ENCODE measurements at places on chromosomes 4 and X.

GRCh38 chr4:160450876-160451275 is 1348.0 kb downstream of the RAPGEF2 start:
- DNase-seq, result no peak

GRCh38 chr4:1505511-1506460 is 99.5 kb upstream of the NKX1-1 start:
- DNase-seq, result peak; percentile 27

- no peak for DNase-seq
Measured at GRCh38 chr4:83631066-83631465, 95.2 kb downstream of the GPAT3 start.

GRCh38 chr4:126955292-126956183 is 677.2 kb upstream of the INTU start:
- DNase-seq, result no peak

- DNase-seq, result no peak
Measured at GRCh38 chr4:107333518-107333917, 297.4 kb upstream of the DKK2 start.

DNA sequence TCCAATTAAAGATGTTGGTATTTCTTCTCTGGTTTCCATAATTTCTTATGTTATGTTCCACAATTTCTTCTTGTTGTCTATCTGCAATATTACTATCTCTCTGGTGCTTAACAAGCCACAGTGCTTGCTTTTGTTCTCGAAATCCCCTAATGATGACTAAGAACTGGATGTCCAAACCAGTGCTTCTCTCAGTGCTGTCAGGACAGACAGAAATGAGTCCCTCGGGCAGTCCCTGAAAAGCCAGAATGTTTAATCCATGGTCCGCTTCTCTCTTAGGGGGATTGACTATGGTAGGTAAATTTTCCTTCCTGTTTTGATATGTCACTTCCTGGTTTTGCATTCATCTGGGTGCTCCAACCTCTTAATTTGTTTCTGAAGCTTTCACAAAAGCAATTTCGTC is 321.6 kb upstream of the PCDH10 start:
- DNase-seq, result no peak

DNA sequence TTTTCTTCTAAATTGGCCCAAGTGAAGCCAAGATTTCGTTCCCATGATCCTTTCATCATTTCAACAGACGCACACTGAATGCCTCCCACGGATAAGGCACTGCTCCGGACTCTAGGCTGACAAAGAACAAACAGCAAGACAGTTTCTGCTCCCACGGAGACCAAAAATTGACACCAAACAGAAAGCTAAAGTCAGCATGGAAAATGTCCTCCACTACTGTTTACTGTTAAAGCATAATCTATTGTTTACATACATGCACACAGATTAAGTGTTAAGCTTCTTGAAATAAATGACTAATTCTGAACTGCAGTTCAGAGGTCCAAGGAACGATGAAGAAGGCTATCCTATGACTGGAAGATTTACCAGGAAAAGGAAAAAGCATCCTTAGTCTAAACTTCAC is 199.6 kb downstream of the AASDH start:
- DNase-seq, result no peak

DNA sequence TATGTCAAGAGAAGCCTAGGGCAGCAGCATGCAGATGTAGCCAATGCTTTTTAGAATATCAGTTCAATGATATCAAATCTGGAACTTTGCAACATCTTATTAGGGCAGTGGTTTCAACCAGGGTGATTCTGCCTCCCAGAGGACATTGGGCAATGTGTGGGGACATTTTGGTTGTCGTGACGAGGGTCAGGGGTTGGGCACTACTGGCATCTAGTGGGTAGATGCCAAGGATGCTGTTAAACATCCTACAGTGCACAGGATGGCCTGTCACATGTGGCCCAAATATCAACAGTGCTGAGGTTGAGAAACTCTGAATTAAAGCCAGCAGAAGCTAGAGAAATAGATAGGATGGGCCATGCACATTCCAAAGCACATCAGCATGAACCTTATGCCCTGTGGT is 152.3 kb downstream of the AMELX start:
- no peak for DNase-seq

- DNase-seq, result no peak
Measured at GRCh38 chr4:138706201-138706600, 309.4 kb upstream of the NOCT start.

- no peak for DNase-seq
Measured at GRCh38 chr4:84879651-84880200, 86.8 kb downstream of the WDFY3 start.

DNA sequence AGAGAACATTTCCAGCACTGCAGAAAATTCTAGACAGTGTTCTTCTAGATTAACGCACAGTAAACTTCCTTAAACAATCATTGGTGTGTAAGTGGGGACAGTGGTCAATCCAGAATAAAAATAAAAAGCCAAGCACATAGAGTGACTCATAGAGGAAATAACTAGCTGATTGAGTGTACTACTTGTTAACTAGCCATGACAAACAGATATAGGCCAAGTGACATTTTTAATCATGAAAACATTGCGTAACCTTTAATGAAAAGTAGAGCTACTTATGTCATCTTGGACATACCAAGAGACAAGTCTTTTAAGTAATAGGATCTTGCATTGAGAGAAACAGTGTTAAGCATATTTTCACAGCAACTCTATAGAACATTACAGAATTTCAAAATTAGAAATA is 233.9 kb upstream of the MAB21L2 start:
- DNase-seq, result no peak

- DNase-seq, result no peak
Measured at GRCh38 chr4:172996571-172997216, 171.9 kb upstream of the GALNT7 start.

DNA sequence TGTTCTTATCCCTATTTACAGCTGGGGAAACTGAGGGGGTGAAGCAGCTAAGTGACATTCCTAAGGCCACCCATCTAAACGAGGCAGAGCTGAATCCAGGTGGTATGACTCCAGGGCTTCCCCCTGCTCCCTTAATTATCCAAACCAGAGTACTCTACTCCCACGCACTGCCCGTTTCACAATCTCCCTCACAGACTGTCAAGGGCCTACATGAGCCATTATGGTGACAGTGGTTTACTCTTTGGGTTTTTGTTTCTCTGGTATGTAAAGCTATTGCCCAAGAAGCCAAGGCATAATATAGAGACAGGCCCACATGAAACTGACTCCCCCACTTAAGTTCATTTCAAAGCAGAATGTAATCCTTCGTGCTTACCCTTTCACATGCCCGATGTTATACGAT is 95.1 kb downstream of the NHS start:
- DNase-seq, result no peak

DNA sequence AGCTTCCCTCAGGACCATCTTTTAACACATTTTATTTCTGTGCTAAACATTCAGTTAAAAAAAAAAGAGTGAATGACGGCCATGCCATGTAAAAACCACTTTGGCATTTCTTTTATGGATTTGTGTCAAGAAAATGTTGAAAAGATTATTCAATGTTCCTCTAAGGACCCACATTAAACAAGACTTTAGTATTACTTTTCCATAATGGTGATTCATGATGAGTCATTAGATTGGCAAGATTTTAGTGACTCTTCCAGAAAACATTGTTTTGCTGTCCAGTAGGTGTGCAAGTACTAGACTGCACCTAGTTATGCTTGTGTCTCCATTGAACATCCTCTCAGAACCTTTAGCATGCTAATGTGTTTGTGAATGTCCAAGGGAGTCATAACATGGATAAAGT is 748.6 kb downstream of the STPG2 start:
- no peak for DNase-seq

DNA sequence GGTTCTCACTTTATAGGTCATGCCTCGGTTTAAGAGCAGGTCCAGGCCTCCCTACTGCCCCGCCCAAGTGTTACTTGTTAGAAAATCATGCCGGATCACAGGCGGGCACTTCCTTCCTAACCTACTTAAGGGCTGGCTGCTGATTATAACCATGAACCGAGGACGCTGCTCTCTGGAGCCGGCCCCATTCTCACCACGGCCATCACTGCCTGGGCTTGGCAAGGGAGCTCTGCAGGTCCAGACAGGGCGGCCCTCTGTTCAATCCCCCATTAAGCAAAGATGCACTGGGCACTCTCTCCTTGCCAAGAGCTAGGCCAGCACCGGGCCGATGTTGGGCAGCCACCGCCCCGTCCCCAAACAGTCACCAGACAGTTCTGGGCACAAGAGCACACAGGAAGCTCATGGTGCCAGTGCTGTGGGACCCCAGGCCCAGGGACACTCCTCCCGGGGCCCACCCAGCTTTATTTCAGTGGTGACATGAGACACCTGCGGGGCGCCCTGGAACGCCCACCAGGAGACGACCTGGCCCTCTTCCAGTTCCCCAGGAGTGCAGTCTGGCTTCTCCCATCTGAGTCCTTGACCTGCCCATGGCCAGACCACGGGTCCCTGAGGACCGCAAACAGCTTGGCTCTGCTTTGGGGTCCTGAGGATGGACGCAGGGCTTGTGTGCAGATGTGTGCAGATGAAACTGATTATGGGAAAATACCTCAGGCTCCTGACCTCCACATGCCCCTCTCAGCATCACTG is 44.0 kb downstream of the ABLIM2 start:
- no peak for DNase-seq

- DNase-seq, result peak; percentile 88
Measured at GRCh38 chr4:61200187-61200915, at the start of gene ADGRL3. Gene ADGRL3 (plus strand): TSS chr4:61200326.

GRCh38 chrX:19889582-19890342 is 2.4 kb upstream of the SH3KBP1 start:
- no peak for DNase-seq

- DNase-seq, result no peak
Measured at GRCh38 chr4:168134651-168135050, 42.3 kb downstream of the ANXA10 start.

DNA sequence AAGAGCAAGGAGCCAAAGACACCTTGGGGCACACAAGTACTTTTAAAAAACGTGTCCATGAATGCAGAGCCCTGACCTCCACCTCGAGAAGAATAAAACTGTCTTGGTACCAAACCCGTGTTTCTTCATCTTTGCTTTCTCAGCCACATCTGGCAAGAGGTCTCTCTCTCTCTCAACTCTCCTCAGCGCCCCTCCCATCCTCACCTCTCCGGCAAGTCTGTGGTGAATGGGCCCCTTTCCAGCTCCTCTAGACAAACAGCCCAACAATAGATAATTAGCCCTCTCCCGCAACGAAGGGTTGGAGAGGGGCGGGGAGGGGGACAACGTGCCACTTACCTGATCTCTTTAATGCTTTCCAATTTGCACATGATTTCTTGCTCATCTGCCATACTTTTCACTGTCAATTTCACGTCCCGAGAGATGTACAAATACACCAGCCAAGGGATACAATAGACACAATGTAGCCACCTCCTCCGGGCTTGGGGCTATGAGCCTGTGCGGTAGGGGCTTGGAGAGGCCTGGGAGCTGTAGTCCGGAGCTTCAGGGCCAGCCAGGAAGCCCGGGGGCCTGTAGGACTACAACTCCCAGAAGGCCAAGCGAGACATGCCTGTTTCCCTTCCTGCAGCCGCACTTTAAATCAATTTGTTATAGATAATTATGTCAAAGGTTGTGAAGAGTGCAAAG is at the start of gene ZC4H2:
Gene ZC4H2 (minus strand): TSS at position 462 of the 684 bp plus-strand sequence. CDS start 73 bp downstream, at position 389.
- peak; percentile 69 for DNase-seq

- DNase-seq, result no peak
Measured at GRCh38 chr4:39658756-39659155, 20.1 kb upstream of the SMIM14 start.

- no peak for DNase-seq
Measured at GRCh38 chr4:81211956-81212355, 3.1 kb downstream of the PRKG2 start.

DNA sequence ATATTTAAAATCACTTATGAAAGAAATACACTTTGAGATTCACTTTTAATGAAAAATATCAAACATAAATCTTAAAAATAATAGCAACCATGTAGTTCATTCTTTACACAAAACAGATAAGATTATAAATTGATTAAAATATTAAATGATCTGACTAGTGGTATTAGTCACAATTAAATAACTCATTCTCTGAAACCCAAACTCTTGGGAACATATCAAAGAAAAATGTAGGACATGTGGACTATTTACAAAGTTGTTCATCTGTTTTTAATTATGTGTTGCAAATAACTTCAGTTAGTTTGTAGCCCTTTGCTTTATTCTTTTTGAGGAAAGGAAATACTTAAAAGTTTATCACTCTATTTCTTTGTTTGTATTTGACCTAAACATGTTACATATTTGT is 9.5 kb upstream of the GUCY1A1 start:
- no peak for DNase-seq

Data from right forelimb (tissue), 1 donor.